ENCODE measurements at places on chromosomes 6 and 20.

DNA sequence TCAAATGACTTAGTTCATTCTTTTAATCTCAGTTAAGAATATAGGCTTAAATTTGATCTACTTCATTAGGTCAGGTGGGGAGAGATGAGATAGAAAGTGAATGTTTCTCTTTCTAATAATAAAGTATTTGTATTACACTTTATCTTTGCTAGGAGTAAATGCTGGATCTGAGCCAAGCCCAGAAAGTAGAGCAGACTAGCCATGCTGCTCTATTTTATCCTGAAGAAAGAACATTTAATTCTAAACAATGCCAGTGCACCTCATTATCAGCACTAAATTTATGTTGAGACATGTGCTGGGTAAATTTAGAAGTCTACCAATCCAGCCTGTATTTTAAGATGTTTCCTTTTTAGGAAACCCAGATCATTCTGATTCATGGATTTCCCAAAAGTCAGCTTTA lies 43.5 kb downstream of the AKIRIN2 start:
- DNase-seq, result no peak

- DNase-seq, result no peak
Observed at GRCh38 chr6:16676376-16676775, 84.9 kb downstream of the ATXN1 start.

- no peak for DNase-seq
Observed at GRCh38 chr6:107495971-107496370, 6.1 kb downstream of the SOBP start.

GRCh38 chr20:40489886-40490285 lies 199.2 kb downstream of the MAFB start:
- no peak for DNase-seq

DNA sequence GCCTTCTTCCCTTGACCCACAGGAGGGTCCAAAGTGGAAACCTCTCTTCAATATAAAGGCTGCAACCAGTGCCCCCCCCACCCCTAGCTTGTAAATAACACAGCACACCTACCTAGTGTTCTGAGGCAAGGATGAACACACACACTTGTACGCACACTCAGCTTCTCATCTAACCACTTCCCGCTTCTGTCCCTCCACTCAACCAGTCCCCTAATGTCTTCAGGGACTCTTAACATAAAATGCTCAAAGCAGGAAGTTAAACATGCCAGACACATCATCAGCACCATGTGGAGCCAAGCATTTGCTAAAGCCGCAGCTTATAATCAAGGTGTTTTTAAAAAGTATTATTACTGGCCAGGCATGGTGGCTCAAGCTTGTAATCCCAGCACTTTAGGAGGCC lies 35.3 kb downstream of the FOXQ1 start:
- no peak for DNase-seq

GRCh38 chr6:68559716-68560115 lies 75.4 kb upstream of the ADGRB3 start:
- DNase-seq, result no peak

- no peak for DNase-seq
Observed at GRCh38 chr6:163347021-163347446, 67.5 kb upstream of the QKI start.

DNA sequence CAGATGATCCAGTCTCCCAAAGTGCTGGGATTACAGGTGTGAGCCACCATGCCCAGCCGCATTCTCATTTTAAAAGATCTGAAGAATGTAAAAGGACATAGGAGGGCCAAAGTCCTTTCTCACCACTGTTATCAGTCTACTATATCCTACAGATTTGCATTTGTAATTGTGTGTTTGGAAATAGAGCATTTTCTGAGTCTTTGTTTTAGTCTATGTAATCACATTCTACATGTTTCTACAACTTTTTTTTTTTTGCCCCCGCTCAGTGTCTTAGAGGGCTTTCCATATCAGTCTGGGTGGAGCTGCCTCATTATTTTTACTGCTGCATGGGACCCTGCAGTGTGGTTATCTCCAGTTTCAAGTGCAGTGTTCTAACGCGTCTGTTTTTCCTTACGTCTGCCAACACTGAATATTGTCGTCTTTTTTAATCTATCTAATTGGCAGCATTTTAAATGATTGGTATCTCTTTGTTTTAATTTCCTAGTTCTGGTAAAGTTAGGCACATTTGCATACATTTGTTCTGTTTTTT lies 7.8 kb downstream of the CUL9 start:
- DNase-seq, result no peak

- no peak for DNase-seq
Observed at GRCh38 chr6:16179970-16180431, 51.1 kb downstream of the MYLIP start.

DNA sequence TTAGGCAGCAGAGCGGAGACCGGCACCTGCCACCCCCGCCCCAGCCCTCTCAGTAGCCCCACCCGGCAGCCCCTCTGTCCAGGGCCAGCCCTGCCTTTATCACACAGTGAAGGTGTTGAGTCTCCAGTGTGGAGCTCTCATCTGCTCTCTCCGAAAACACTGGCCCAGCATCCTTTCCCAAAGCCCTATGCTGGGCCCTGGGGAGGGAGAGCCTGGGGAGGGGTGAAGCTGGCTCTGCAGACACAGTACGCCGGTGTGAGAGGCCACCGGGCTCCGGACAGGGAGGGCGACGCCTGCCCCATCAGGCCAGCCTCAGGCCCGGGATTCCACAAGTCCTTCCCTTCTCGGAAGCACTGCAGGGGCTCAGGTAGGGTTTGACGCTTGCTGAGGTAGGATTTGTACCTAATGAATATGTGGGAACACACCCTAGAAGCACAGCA lies 186.9 kb downstream of the ERMARD start:
- no peak for DNase-seq

DNA sequence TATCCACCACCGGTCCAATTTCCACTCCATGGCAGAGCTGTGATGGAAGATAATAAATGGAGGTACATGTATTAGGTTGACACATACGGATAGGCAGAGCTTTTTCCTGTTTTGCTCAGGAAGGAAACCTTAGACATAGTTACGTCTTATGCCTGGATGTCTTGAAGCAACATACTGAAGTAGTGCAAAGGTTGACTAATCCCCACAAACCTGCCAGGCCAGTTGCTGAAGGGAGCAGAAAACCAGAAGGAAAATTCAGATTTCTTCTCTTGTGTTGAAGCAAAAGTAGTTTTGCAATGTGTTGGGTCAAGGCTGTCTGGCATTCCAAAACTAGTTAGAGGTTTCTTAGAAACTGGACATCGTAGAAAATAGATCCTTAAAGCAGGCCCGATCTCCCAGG lies 68.7 kb downstream of the PHACTR1 start:
- DNase-seq, result no peak

- DNase-seq, result no peak
Observed at GRCh38 chr20:60361761-60362395, 403.7 kb downstream of the CDH26 start.

- DNase-seq, result no peak
Observed at GRCh38 chr6:56953597-56954402, 1.1 kb upstream of the BEND6 start.

DNA sequence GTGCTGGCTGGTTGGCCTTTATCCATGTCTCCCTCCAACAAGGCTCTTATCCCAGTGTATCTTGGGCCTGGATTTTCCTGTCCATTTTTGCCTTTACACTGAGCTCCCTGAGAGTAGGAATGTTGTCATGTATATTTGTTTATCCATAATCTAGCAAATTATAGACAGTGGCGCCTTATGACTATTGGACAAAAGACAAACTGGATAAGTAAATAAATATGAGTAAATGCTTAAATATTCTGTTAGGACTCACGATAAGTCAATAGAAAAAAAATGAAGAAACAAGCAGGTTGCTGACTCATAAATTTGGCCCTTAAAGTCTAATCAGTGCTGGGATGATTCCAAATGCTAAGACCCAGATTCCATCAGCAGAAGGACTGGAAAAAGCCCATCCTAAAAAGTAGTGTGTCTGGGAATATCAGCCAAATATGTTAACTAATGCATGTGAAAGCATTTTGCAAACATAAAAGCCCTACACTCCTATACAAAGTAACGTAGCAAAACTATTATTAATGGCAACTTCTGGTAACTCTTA lies 55.0 kb upstream of the PCSK2 start:
- no peak for DNase-seq

GRCh38 chr20:7029019-7029418 lies 261.5 kb downstream of the BMP2 start:
- no peak for DNase-seq

DNA sequence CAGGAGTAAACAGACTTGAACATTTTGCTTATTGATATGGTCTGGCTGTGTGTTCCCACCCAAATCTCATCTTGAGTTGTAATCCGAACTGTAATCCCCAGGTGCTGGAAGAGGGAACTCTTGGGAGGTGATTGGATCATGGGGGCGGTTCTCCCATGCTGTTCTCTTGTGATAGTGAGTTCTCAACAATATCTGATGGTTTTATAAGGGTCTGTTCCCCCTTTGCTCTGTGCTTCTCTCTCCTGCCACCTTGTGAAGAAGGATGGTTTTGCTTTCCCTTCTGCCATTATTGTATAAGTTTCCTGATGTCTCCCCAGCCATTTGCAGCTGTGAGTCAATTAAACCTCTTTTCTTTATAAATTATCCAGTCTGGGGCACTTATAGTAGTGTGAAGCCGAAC lies 40.0 kb downstream of the MYLIP start:
- no peak for DNase-seq

- no peak for DNase-seq
Observed at GRCh38 chr6:166851426-166851825, 104.9 kb downstream of the RNASET2 start.

DNA sequence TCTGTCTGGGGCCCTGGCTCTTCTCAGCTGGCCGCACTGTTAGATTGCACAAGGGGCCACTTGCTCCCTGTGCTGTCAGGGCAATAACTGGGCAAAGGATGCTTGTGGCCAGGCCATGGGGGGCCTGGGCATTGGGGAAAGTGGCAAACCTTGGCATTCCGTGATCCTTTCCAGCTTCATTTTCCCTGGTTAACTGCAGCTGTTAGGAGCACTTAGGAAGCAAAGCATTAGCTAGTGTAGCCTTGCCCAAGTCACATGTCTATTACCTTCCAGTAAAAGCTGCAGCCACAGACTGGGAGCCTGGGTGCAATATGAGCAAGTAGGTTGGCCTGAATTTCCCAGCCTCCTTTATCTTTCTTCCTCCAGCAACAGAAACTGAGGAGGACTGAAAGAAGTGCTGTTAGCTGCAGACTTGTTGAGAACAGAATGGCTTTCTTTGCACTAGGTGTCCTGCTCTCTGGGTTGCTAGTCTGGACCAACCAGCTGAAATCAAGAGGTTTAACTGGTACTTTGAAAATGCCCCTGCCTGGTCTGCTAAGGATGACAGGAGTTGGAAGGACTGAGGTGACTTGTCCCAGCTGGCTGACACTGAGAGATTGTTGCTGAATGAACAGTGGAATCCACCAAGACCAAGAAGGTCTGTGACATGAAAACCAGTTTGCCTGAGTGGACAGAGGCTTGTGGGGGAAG lies 312.3 kb upstream of the SUPT3H start:
- no peak for DNase-seq

- DNase-seq, result no peak
Observed at GRCh38 chr6:90572856-90573255, 14.0 kb downstream of the MAP3K7 start.

GRCh38 chr6:11770546-11771466 lies 7.8 kb downstream of the ADTRP start:
- DNase-seq, result no peak

- DNase-seq, result no peak
Observed at GRCh38 chr20:47786765-47787107, 1.5 kb upstream of the SULF2 start.

DNA sequence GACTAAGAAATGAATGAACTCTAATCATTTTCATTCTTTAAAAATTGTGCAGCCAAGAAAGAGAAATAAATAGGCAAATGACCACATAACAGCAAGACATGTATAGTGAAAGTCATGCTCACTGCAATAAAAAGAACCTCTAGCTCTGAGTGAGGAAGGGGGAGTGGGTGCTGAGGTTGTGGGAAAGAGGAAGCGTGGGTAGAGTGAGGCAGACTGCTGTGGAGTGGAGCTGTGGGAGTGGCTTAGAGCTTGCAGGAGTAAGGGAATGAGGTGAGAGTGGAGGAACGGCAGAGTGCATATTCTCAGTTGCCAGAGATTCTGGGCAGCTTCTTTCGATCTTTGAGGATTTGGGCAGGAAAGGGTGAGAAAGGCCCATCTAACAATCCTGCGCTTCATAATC lies 10.4 kb downstream of the DEFB129 start:
- no peak for DNase-seq

GRCh38 chr20:1815502-1816085 lies 79.6 kb upstream of the SIRPA start:
- DNase-seq, result no peak

DNA sequence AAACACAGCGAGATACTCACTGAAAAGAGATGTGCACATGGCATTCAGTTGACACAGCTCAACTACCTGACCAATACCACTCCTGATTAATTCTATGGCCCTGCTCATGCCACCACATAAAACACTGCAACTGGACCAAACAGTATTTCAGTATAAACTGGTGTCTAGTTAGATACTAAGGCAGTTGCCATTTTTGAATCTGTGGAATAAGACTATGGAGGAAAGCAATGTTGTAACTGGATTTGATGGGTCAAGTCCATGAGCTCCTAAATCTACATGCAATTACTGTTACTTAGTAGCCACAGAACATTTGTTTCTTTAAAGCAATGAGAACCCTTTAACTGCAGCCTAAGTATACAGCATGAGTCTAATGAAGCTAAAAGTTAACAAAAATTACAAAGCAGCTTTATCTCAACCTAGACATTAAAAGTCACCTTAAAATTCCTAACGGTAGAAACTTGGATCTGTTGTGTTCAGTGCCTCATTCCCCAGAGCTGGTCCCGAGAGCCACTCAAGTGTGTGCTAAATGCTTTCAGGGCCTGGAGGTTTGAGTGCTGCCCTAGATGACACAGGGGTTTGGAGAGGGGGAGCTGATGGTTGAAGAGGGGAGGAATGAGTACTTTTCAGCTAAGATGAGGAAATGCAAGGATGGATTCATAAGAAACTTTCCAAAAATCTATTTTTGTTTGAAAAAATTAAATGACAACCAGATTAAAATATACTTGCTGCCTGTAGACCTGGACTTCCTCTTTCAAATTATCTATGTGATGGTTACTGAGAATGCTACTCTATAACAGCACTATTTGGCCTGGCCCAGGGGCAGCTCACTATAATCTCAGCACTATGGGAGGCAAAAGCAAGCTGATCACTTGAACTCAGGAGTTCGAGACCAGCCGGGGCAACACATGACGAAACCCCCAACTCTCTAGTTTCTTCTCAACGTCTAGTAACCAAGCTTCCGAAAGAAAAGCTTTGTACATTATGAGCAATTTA lies 15.6 kb downstream of the SNX5 start:
- no peak for DNase-seq

All from activated naive CD8-positive, alpha-beta T cell treated with anti-CD3 and anti-CD28 coated beads, Interleukin-2, amount 50 U/mL, for 16 hours (primary cell).